ENCODE measurements at places on chromosomes 7 and 10.
A peak's percentile ranks its signal among the peaks of the same experiment; 100 is the strongest.

DNA sequence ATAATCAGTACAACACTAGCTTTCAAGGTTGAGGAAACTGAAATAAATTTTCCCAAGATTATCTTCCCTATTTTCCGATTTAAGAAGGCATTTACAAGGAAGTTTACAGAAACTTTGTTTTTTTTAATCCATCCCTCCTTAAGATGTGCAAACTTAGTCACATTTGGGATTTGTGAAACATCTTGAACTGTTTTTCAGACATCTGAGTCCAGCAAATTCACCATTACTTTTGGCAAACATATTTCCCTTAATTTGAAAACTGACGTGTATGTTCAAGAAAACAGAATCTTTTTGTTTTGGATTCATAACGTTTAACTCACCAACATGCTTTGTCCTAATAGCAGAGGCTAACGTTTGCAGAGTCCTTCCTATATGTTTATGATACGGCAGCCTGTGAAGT is 19.5 kb downstream of the GLI3 start:
- no peak for DNase-seq

DNA sequence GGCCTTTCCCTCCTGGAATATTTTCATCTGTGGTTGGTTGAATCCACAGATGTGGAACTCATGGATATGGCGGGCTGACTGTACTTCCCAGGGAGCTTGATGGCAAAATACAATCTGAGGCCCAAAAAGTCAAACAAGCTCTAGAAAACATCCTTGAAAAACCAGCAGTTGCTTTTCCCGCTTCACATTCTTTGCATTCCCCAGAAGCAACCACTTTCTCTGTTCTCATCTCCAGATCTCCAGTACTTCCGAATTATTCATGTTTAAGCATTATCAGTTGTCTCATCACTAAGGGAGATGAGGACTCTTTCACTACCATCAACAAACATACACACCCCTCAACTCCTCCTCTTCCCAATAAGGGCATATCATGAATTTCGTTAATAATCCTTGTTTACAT is 55.3 kb downstream of the KIF5B start:
- no peak for DNase-seq

GRCh38 chr10:131848741-131849590 is 51.8 kb upstream of the PPP2R2D start:
- DNase-seq: no peak

DNA sequence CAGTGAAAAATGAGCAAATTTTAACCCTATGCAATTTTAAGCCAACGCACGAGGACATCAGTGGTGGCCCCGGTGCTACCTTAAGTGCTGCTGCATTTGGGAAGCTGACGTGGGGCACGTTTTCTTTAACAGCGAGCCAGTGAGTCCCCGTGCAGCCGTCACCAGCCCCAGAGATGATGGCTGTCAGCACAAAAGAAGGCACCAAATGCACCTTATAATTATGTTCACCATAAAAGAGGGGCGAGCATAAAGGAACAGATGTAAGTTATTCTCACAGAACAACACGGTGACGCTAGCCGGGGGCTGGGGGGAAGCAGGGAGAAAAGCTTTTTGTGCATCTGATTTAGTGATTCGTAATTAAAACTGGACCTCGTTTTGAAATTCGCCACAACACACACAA is 260.1 kb downstream of the DNAJB6 start:
- no peak for DNase-seq

- no peak for DNase-seq
Measured at GRCh38 chr10:45373576-45374349, at the start of gene ALOX5. ALOX5 (plus strand) TSS chr10:45374216; CDS start chr10:45374280, 64 bp downstream.

GRCh38 chr10:99460070-99460469 is 29.6 kb upstream of the GOT1 start:
- no peak for DNase-seq

DNA sequence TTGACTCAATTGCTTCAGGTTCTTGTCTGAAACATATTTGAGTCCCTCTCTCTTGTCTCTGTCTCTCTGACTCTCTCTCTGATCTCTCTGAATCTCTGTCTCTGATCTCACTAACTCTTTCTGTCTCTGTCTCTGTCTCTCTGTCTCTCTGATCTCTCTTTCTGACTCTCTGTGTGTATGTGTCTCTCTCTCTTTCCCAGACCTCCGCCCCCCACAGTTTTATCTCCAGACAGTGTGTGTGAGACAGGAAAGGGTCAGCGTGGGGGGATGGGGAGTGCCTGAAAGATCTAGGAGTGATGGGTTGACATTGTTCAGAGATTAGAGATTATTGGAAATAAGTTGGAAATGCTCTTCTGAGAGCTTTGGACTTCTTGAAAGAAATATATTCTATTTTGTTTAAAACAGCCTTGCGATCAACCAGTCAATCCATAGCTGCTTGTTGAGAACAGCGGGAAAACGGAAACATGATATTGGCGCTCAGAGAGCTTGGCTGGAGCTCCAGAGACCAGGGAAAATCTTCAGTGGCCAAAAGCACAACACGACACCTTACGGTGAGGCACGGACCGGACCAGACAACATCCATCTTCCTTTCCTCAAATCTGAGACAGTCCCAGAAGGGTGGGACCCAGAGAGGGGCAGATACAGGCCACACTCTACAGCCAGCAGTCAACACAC is 35.5 kb downstream of the CALML3 start:
- no peak for DNase-seq

DNA sequence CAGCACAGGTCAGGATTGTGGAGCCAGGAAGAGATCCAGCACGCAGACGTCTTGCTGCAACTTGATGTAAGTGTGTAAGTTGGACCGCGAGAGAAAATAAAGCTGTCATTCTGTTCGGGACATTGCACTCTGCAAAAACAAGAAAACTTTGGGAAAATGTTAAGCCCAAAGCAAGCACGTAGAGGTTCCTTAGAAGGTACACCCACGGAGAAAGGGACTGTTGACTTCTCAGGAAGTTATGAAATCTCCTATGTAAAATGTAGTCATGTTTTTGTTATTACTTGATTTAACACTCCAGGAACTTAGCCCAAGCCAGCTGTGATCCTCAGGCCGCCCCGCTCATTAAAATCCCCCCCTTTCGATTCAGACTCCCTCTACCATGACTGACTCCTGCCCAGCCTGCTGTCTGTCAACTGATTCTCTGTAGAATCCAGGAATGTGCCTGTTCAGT is 196.1 kb upstream of the TCF7L2 start:
- no peak for DNase-seq

GRCh38 chr7:7672545-7673239 is 32.1 kb downstream of the UMAD1 start:
- no peak for DNase-seq

- no peak for DNase-seq
Measured at GRCh38 chr7:38291117-38291647, 17.7 kb upstream of the TARP start.

- DNase-seq: no peak
Measured at GRCh38 chr10:95440756-95441546, 120.2 kb downstream of the SORBS1 start.

GRCh38 chr7:2231992-2232765 is 566 bp downstream of the MAD1L1 start:
- peak; percentile 24 for DNase-seq

- no peak for DNase-seq
Measured at GRCh38 chr7:1914321-1914720, 244.2 kb downstream of the ELFN1 start.

GRCh38 chr10:8369666-8370065 is 315.2 kb downstream of the GATA3 start:
- no peak for DNase-seq

GRCh38 chr7:112182749-112183148 is 23.4 kb downstream of the DOCK4 start:
- DNase-seq: no peak

GRCh38 chr10:30432622-30433305 is 1.2 kb upstream of the MAP3K8 start:
- no peak for DNase-seq

- no peak for DNase-seq
Measured at GRCh38 chr7:31023877-31024276, 28.2 kb upstream of the ADCYAP1R1 start.

DNA sequence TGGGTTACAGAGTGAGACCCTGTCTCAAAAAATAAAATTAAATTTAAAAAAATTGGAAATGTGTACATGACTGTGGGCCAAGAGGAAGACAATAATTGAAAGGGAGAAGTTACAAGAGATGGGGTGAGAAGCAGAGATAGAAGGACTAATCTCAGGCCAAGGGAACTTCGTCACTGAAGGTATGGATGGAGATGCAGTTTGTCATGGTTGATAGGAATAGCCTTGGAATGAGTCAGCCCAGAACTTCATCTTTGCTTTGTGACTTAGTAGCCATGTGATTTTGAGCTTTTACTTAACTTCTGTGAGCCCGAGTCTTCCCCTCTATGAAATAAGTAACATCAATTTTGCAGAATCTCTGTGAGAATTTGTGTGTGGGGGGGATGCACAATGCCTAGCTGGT is 6.5 kb upstream of the PODXL start:
- DNase-seq: peak; percentile 60

DNA sequence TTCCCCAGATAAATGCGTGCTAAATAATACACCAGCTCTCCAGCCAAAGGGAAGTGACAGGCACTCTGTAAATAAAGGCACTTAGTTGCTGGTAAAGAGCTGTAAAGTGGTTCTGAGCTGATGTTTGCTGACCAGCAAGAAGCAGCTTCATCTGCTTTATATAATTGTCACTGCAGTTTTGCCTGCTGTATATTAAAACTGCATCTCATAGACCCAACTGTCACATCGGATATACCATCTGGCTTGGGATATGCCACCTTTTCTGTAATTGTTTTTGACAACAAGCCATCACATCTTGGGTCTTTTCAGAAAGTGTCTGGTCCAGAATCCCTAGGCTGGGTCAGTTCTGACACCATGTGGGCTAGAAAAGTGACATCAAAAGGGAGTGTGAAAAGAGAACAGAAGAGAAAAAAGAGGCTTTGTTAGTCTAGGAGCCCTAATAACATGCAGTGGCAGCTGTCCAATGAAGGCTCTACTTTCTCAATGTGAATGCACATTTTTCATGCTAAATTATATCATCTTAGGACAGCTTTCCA is 697.6 kb downstream of the KCNMA1 start:
- no peak for DNase-seq

DNA sequence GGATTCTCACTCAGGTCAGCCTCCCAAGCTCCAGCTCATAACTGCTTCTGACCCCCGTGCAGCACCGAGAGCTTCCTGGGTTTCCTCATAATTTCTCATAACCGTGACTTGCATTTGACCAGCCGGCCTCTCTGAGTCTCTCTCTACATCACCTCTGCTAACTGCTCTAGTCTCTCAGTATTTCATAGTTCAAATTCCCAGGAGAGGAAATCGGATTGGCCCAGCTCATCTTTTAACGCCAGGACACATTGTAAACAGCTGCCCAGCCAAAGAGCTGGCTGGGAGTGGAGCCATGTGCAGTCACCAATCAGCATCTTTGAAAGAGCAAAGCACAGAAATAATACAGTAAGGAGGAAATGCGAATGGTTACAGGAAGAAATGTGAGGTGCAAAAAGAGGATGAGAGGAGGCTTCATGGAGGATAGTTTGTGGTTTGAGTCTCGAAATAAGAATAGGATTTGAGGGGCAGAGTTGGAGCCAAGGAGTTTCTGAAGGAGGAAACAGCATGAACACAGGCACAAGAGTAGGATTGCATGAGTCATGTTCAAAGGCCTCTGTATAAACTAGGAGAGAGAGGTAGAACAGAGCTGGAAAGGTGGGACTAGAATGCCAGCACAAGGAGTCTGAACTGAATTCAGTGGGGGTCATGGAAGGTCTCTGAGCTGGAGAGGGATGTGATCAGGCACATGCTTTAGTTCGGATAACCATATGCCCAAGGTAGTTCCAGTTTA is 15.2 kb upstream of the LBX1 start:
- DNase-seq: no peak

DNA sequence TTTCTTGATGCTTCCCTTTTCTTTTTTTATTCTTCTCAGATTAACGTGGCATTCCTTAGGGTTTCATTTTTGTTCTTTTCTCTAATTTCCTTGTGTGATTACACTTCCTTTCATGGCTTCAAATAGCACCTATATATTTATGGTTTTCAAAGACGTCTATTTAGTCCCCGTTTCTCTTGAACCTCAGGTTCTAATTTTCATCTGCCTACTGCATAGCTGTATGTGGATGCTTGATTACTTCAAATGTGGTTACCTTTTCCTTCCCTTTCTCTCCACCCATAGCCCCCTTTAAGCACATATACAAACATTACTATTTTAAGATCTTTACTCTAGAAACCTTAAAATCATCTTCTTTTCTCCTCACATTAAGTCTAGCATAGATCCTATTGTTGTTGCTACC is 2.4 kb downstream of the TPST1 start:
- DNase-seq: no peak

DNA sequence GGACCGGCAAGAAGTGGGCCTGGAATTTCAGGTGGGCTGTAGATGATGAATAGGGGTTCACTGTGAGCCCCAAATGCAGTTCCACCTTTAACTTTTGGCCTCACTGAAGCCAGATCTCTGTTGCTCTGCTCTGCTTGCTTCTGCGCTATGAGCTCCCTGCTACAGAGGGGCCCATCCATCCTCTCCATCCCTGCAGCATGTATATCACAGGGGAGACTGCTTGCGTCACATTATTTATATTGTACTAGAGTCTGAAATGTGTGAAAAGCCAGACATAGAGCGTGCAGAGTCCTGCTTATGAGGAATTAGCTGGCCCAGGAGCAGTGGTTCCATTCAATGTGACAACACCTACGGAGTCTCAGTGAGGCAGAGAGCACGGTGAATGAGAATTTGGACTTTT is 69.9 kb downstream of the AOAH start:
- no peak for DNase-seq

DNA sequence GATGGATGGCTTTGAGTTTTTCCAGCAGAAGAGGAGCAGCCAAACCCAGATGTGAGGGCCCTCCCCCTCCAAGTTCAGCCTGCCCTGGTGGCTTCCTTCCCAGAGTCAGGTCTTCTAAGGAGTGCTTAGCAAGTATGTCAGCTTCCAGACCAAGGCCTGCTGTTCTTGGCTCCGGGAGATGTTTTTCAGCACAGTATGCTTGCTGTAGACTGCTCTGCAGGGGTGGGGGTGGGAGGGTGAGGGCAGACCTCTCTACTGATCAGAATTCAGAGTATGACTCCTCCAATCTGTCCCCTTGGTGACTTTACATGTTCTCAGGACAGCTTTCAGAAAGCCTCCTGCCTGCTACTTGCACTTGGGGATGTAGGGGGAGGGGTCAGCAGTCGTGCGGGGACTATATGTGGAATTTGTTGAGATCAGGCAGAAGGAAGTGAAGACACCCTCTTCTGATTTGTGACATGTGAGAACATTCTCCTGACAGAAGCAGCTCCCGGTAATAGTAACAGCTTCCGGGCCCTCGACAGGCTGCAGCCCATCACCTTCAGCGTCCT is 516.4 kb upstream of the ZMIZ1 start:
- no peak for DNase-seq

DNA sequence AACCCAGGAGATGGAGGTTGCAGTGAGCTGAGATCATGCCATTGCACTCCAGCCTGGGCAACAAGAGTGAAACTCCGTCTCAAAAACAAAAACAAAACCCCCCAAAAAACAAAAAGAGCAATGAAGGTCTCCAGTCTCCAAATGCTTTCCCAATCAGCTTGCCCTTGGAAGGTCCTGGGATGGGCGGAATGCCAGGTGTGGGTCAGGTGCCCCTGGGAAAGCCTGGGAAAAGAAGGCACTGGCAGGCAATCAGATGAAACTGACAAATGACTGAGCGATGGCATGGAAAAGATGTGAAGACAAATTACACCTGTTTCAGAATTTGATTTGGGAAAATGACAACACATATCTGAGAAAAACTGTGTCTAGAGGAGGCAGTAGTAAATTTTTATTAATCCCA is 210.4 kb upstream of the IMMP2L start:
- no peak for DNase-seq

GRCh38 chr10:47090903-47091302 is 179.7 kb downstream of the PTPN20 start:
- DNase-seq: no peak

GRCh38 chr7:23115991-23116390 is 10.4 kb downstream of the KLHL7 start:
- DNase-seq: no peak

GRCh38 chr10:69648461-69648860 is 18.4 kb downstream of the FAM241B start:
- DNase-seq: no peak

Data from RKO (cell line).